ENCODE measurements at places on chromosomes 7 and 10.

DNA sequence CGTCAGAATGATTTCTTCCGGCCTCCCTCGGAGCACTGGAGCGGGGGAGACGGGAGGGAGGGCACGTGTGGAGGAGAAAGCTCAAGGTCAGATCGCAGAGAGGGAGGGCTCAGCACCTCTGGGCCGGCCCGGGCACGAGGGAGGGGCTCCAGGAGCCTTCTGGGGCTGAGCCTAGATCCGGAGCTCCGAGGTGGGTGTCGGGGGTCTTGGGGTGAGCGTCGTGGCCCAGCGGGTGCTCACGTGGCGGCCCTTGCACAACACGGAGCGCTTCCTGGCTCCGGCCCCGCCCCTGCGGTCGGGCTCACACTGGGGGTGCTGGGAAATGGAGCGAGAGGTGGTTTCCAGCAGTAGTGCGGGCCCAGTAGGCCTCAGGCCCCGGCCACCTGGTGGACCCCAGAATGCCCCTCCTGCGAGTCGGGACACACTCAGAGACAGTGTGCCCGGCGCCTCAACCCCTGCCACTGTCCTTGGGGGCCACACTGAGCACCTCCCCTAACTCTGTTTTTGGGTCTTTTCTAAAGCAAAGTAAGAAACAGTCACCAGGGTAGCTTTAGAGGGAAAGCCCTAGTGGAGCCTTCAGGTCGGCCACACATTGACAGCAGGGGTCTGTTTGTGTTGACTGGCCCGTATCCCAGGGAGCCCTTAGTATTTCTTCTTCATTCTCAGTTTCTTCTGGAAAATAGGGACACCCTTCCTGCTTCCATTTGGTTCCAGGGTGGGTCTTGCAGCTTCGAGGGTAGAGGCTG, 798 bp downstream of the PPIF start:
- no peak for DNase-seq

DNA sequence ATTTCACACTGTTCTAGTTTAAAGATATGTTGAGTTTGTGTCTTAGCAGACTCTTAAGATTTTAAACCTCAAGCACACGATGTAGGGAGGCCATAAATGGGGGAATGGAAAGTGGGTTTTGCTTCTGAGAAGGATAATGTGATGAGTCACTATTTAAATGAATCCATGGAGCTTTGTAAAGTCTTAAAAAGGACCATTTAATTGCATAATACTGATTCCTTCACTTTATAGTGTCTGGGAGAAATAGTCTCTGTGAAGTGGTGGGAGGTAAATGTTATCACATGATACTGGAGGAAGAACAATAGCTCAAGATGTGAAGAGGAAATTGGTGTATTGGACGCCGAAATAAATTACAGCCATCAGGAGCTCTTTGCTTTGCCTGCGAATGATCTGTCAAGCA, 84.0 kb upstream of the MYO3A start:
- DNase-seq = no peak

GRCh38 chr7:6286486-6286885, 14.1 kb upstream of the CYTH3 start:
- no peak for DNase-seq

DNA sequence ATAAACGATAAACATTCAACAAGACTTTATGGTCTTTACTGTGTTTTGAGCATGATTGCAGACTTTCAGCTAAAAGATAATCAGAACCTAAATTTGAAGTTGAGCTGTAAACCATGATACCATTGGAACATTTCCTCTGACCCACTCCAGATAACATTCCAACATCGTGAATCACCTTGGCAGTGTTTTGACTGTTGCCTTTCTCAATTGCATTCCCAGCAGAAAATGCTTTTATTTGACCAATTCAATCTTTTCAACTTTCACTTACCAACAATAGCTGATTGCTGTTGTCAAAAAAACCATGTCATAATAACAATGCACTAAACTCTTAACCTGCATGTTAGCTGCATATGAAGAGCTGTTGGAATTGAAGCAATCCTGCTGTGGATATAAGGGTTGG, 165.5 kb downstream of the MDFIC start:
- DNase-seq = no peak

- no peak for DNase-seq
These were observed 103.7 kb downstream of the RBM20 start for GRCh38 chr10:110747609-110748464.

- no peak for DNase-seq
These were observed 89.0 kb downstream of the EMX2 start for GRCh38 chr10:117631276-117632145.

Measured in NCI-H526 (cell line).